Epithelial cell of umbilical artery (primary cell): ENCODE measurements at places on chromosomes 12 and 14. TPM values are rescaled to one million over a fixed set of nuclear protein-coding genes. Genes with fewer than 3 reads are reported as not detected.

Gene NRL
- total RNA-seq: 0.32 and 0.76 TPM in 2 replicates

Gene SALL2
- total RNA-seq: 1.2 and 1.3 TPM in 2 replicates

Gene KRT2
- not detected in 2 replicates for total RNA-seq

Gene WNT5B
- 0.32 and 0.46 TPM in 2 replicates for total RNA-seq

Gene ARHGAP9
- not detected in 2 replicates for total RNA-seq

Gene RNASE4
- total RNA-seq: 4.1 and 6.8 TPM in 2 replicates

Gene TSHR
- not detected in 2 replicates for total RNA-seq

Gene AVPR1A
- not detected in 2 replicates for total RNA-seq

Gene CCDC196
- not detected in 2 replicates for total RNA-seq

Gene NELL2
- total RNA-seq: under 0.01 TPM in 1 of 2 replicates, not detected in the other

Gene TMEM179
- total RNA-seq: under 0.01 TPM in 1 of 2 replicates, not detected in the other

Gene CLEC6A
- not detected in 2 replicates for total RNA-seq

Gene GPD1
- not detected in 2 replicates for total RNA-seq

Gene B4GALNT3
- total RNA-seq: not detected in 2 replicates

Gene COPZ1
- 116 and 232 TPM in 2 replicates for total RNA-seq

Gene RAD51AP1
- total RNA-seq: 15.9 and 16.3 TPM in 2 replicates

Gene ATF1
- 18.2 and 18.4 TPM in 2 replicates for total RNA-seq

Gene CCDC198
- not detected in 2 replicates for total RNA-seq

Gene GPRC5D
- not detected in 2 replicates for total RNA-seq

Gene PZP
- 0.30 and 0.97 TPM in 2 replicates for total RNA-seq

Gene GDF3
- total RNA-seq: 0.15 TPM in 1 of 2 replicates, not detected in the other

Gene BCL2L14
- total RNA-seq: not detected in 2 replicates

Gene STYK1
- 5.0 and 14.3 TPM in 2 replicates for total RNA-seq

Gene CABP1
- not detected in 2 replicates for total RNA-seq

Gene ACSM4
- total RNA-seq: not detected in 2 replicates
